ENCODE measurements at places on chromosomes 16 and 17.

DNA sequence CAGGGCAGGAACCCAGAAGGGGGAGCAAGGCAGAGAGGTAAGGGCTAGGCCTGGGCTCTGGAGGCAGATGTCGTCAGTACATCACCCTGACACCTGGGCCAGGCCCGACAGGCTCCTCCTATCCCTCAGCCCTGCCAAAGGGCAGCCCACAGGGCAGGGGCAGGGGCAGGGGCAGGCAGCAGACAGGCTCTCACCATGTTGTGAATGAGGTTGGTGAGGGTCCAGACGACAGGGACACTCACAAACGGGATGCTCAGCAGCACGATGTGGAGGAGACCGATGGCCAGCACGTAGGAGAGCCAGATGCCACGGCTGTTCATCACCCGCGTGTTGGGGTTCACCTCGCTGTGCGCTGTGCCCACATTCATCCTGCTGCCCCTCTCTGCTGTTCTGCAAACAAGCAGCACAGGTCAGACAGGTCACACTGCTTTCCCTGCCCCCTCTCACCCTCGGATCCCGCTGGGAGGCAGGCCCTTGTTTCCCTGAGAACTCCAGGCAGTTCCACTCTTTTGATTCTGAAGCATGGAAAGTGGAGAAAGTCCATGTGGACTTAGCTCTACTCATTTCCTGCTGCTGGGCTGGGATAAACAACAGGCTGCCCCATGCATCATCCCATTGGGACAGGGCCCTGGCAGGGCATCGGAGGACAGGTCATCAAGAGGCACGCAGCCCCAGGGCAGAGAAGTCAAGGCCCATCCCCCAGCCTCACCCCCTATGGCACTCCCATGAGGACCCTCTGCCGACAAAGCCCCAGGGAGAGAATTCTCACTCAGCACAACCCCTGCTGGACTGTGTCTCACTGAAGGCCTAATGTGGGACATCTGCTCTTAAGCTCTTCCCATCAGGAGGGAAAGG, 3.3 kb downstream of the ORMDL3 start:
- no peak for DNase-seq

DNA sequence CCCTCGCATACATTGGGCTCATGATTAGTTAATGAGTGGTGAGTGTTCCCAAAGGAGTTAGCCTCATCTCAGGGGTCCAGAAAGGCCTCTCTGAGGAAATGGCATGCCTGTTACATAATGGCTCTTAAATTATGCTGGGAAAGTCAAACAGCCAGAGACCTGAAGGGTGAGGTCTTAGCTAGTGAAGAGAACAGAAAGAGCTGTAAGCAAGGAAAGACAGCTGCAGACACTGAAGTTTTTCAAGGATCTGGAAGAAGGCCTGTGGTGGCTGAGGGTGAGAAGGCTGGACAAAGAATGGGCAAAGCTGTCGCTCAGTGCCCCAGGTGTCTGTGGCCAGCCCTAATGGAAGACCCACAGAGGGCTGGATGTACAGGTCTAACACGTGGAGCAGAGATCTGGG, 10.4 kb downstream of the SP2 start:
- DNase-seq: no peak

DNA sequence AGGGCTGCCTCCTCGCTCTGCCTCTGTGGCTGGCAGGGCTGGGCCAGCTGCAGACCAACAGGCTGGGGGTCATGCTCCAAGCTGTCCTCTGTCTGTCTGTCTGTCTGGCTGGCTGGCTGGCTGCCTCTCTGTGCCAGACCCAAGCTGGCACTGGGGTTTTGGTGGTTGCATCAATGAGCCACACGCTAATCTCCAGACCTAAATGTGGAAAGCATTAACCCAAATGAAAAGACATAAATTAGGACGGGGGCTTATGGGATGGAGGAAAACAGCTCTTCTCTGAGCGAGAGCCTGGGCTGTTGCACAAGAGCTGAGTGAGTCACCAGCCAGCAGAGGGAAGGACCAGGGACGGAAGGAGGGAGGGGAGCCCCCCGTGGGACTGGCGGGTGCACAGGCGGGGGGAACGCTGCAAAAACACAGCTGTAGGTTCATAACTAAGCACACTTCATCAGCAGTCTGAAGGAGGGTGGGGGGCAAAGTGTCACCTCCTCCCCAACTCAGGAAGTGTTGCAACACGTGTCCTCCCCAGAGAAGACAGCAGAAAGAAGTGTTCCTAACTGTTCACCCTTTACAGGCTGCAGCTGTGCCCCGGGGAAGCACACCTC, 83.4 kb downstream of the GAS7 start:
- peak; percentile 85 for DNase-seq

- DNase-seq: no peak
These were observed 259.6 kb upstream of the KCNJ16 start for GRCh38 chr17:69815406-69815805.

DNA sequence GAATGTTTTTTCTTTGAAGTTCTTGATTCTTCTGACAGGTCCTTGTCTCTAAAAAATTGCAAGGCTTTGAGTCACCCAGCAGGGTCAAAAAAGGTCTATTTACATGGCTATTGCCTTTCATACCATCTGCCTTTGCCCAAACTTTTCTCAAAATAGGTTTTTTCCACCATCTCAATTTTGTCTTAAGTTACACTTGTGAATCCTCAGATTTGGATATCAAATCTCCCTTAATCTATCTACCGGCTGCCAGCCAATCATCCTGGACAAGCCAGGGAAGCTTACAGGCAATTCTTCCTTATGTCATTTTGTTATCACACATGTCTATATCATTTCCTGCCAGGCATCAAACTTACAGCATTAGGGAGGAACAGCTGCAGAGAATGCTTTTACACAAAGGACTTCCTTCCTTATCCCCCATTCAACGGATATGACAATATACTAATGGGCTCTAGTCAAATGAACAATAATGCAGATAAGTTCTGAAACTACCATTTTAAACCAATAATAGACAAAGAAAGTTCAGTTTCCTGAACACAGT, 104.1 kb upstream of the CORO6 start:
- no peak for DNase-seq

- DNase-seq: no peak
These were observed 261.0 kb upstream of the KCNJ16 start for GRCh38 chr17:69814031-69814430.

- DNase-seq: no peak
These were observed 197.6 kb upstream of the XYLT1 start for GRCh38 chr16:17668386-17668785.

GRCh38 chr16:7423434-7424044, 90.9 kb downstream of the RBFOX1 start:
- DNase-seq: no peak

DNA sequence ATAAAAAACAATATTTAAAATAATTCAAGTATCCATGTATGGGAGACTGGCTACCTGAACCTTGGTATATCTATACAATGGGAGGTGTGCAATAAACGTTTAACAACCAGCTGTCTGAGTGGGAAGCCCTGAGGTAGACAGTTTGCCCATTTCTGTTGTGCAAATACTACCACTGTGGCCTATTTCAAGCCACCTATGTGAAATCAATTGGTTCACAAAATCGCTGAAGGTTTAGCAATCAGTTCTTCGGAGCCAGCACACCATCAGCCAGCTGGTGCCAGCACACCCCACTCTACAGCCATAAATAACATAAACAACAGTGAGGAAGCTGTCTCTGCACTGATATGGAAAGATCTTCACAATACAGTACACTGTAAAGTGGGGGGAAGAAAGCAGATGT, 46.7 kb upstream of the KDM8 start:
- DNase-seq: no peak

DNA sequence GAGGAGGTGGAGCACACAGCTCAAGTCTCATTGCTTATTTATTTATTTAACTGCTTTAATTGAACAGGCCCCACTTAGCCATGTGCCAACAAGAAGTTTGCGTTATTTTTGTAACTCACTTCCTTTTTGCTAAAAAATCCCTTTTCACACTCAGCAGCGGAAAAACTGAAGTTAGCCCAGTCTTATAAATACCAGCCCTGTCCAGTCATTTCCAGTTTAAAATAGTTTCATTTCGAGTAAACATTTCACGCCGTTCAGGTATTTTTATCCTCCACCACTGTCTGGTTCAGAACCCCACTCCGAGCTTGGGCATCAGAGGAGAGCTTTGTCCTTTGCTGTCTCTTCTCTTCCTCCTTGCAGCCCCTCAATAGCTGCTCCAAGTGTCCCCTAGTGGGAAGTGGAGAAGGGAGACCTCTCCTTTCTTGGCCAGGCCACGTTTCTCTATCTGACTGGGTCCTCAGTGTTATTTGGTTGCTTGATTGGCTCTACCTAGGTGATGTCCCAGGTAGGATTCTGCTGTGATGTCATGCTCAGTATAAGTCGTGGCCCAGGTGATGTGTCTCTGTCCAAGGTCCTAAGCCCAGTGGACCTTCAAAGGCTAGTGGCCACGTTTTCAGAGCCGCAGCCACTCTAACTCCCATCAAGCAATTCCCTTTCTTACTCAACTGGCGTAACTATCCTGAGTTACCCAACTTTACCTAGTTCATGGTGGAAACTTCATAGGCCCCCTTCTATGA, 53.0 kb upstream of the GAS7 start:
- DNase-seq: no peak

GRCh38 chr17:74758848-74759168, 10.4 kb downstream of the NHERF1 start:
- no peak for DNase-seq

- no peak for DNase-seq
These were observed 233.3 kb downstream of the SOX9 start for GRCh38 chr17:72354071-72354470.

DNA sequence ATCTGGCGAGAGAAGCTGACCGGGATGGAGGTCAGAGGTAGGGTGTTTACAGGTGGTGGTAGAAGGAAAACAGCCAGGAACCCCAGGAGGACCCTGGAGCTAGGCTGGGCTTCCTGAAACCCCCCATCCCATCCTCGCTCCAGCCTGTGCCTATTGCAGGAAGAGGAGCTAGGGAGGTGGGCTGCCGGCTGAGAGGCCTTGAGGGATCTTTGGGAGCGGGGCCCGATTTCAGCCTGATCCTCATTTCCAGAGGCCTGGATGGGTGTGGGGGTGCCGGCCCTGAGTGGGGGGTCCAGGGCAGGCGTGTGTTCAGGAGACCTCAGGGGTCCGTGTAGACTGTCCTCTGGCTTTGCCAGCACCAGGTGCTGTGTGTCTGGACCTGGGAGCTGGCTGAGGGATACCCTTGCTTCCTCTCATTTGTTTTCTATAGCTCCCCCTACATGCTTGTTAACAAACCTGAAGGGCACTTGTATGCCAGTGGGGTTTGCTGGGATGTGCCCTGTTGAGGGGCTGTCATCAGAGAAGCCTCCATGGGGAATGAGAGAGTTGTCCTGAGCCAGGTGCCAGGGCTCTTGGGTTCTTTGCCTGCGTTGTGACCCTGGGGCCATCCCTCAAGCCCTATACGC, 18.9 kb upstream of the RAP1GAP2 start:
- no peak for DNase-seq

DNA sequence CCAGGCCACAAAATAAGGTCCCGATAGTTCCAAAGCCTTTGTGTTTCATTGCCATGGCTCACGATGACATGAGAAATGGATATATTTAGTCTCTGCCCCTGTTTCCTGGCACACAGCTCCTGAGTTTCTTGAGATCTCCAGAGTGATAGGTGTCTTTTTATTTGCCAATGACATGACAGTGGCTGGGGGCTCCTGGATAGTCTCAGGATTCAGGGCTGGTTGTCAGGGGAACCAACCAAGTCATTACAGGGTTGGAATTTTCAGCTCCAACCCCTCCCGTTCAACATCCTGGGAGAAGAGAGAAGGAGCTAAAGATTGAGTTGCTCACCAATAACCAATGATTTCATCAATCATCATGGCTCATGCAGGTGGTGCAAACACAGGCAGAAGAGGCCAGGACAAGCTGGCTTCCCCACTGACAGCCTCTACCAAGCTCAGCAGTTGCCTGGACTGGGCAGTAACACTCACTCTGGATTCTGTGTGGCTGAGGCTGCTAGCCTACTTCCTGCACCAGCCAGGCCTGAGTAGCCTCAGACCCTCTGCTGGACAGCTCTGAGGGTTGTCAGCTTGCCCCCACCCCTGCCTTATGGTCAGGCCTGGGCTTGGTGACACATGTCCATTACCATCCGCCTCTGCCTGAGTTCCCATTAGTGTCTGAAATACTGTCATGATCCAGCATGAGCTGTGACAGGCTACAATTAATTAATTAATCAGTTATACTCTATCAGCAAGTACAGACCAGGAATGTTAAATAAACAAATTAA, 534.4 kb upstream of the CDH5 start:
- no peak for DNase-seq

- no peak for DNase-seq
These were observed 69.1 kb downstream of the SRCIN1 start for GRCh38 chr17:38536661-38537060.

- no peak for DNase-seq
These were observed 17.4 kb downstream of the COL1A1 start for GRCh38 chr17:50184064-50184463.

GRCh38 chr16:13939821-13940220, 19.9 kb downstream of the ERCC4 start:
- no peak for DNase-seq

- no peak for DNase-seq
These were observed 51.6 kb upstream of the LYRM9 start for GRCh38 chr17:27944546-27945332.

GRCh38 chr17:73255671-73256181, 6.0 kb downstream of the CPSF4L start:
- DNase-seq: no peak

- peak; percentile 59 for DNase-seq
These were observed 25.8 kb downstream of the EPN2 start for GRCh38 chr17:19262650-19263631.

GRCh38 chr17:12362853-12363455, 302.7 kb upstream of the MYOCD start:
- no peak for DNase-seq

DNA sequence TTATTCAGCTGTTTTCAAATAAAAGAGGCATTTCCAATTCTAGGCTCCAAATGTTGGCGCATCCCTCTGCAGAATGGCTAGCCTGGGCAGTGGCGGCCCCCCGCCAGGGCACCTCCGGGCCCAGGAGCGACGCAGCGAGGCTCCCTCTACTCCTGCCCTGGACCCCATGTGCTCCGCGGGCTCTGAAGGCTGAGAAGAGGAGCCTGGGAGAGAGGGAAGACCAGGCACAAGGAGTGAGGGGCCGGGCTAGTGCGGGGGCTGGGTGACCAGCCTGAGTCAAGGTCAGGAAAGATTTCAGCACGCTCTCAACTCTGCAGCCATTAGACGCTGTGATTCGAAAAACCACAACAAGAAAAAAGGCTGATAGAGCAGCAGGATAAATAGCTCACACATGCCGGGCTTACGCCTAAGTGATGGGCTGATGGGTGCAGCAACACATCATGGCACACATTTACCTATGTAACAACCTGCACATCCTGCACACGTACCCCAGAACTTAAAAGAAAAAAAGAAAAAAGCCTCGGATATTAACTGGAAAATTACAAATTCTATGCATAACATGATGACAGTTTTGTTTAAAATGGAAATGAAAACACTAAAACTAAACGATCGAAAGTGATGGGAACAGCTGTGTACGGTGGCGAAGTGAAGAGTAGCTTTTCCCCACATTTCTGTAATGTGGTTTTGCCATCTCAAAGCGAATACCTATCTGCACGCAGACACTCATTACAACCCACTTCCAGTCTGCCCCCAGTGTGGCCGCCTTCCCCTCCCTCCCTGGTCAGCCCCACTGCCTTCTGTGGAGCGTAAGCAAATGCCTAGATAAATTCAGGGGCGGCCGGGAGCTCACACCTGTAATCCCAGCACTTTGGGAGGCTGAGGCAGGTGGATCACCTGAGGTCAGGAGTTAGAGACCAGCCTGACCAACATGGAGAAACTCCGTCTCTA, 44.4 kb downstream of the MAP1LC3B start:
- DNase-seq: peak; percentile 64

GRCh38 chr16:6704306-6704930, 628.2 kb upstream of the RBFOX1 start:
- DNase-seq: no peak

GRCh38 chr16:67192781-67193361, 916 bp downstream of the E2F4 start:
- no peak for DNase-seq

All from astrocyte (in vitro differentiated cells and primary cell).